Activated CD8-positive, alpha-beta memory T cell treated with anti-CD3 and anti-CD28 coated beads, Interleukin-2, amount 10 ng/mL, durations not matched to agents 7 days and 5 days (primary cell): ENCODE measurements at places on chromosomes 16 and 17.

DNA sequence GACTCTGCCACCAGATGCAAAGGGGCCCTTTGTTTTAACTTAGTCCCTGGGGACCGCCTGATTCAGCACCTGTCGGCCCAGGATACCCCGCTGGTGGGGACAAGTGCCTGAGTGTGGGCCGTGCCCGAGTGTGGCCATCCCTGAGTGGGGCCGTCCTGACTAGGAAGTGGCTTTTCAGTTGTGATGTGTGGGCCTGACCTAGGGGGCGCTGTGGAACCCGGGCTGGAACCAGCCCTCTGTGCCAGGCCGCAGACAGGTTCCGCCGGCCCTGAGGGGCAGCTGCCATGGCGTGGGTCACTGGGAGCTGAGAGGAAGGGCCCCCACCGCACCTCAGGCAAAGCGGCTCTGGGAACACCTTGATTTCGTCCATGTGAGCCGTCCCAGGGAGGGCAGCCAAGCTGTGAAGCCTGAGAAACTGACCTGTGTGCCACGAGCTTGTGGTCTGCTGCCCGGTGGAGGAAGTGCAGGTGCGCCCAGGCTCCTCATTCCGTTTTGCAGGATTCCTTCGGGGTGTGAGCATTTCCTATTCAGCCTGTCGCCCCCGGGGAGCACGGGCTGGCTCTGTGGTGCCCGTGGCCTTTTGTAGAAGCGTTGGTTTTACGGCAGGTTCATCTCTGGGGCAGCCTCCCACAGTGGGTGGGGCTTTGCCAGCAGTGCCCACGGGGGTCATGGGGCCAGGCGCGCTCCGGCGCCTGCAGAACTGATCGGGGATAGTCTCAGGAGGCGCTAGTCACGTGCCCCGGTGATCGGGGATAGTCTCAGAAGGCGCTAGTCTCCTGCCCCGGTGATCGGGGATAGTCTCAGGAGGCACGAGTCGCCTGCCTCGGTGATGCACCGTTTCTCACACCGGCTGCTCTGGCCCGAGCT, 5.3 kb downstream of the RPL13 start:
- H3K36me3 ChIP-seq, result peaks cover 39% of the 10 kb centered on the region
- peak; percentile 68 for DNase-seq
- no peak overlapping the region for H3K27ac ChIP-seq
- H3K4me3 ChIP-seq, result peak overlapping the region; percentile 26
- no peaks in the 10 kb centered on the region for H3K27me3 ChIP-seq
- peaks cover 47% of the 10 kb centered on the region for H3K4me1 ChIP-seq

- no peaks in the 10 kb centered on the region for H3K4me1 ChIP-seq
- no peak for DNase-seq
- no peaks in the 10 kb centered on the region for H3K36me3 ChIP-seq
- H3K27ac ChIP-seq, result no peak overlapping the region
- H3K27me3 ChIP-seq, result no peaks in the 10 kb centered on the region
- no peak overlapping the region for H3K4me3 ChIP-seq
Measured at GRCh38 chr16:63539276-63539675, 1503.0 kb upstream of the CDH8 start.

DNA sequence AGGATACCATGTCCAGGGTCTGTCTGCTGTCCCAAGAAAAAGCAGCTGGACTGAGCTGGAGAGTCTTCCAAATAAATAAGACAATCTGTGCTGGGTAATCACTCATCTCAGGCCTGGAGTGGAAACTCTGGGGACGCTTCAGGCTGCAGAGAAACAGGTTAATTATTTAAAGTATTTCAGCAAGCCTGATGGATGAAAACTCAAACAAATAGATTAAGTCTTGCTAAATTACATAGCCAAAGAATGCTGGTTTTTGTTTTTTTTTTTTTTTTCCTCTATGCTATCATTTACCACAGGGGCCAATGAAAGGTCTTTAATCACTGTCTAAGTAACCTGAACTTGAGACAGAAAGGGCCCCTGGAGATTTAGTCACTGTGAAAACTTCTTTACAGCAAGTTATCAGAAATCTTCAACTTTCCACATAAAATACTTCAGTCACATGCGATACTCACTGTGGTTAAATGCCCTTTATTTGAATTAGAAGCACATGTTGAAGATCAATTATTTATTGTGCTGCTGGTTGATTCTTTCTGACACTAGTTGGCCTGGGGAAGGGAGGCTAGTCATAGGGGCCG, 31.0 kb upstream of the KCNJ2 start:
- peaks cover 16% of the 10 kb centered on the region for H3K27me3 ChIP-seq
- H3K27ac ChIP-seq, result no peak overlapping the region
- H3K4me3 ChIP-seq, result no peak overlapping the region

DNA sequence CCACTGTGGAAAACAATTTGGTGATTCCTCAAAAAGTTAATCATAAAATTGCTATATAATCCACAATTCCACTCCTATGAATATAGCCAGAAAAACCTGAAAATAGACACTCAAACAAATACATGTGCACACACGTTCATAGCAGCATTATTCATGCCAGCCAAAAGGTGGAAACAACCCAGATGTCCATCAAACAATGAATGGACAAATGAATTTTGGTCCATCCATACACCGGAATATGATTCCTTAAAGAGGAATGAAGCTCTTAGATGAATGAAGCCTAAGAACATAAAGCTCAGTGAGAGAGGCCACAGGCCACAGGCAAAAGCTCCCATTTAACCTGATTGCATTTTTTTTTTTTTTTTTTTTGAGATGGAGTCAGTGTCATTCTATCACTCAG, 114.6 kb upstream of the TNRC6C start:
- H3K4me1 ChIP-seq, result peaks cover 40% of the 10 kb centered on the region
- H3K36me3 ChIP-seq, result no peaks in the 10 kb centered on the region
- no peak for DNase-seq
- peak overlapping the region; percentile 87 for H3K27ac ChIP-seq

GRCh38 chr17:17088541-17089525, 46.6 kb downstream of the MPRIP start:
- no peak overlapping the region for H3K4me3 ChIP-seq
- peak overlapping the region; percentile 29 for H3K27ac ChIP-seq
- H3K36me3 ChIP-seq, result peaks cover 5% of the 10 kb centered on the region
- H3K4me1 ChIP-seq, result peaks cover 29% of the 10 kb centered on the region

DNA sequence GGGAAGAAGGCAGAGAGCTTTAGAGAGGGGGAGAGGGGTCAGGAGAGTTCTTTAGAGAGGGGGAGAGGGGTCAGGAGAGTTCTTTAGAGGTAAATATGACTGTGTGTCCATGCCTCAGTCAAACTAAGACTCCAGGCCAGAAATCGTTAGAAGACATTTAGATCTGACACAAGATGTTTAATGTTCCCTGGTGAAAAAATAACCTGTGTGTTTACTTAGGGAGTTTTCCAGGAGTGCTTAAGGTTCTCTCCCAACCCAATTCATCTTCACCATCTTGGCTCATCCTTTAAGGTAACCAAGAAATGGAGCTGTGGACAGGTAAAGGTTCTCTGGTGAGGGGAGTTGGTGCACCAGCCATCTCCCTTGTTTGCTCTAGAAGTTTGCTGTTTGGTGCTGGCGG, 9.8 kb downstream of the CBX4 start:
- no peak overlapping the region for H3K27ac ChIP-seq
- peaks cover 5% of the 10 kb centered on the region for H3K36me3 ChIP-seq
- H3K4me3 ChIP-seq, result no peak overlapping the region
- no peak for DNase-seq
- peaks cover 11% of the 10 kb centered on the region for H3K27me3 ChIP-seq
- peaks cover 18% of the 10 kb centered on the region for H3K4me1 ChIP-seq

GRCh38 chr16:53024045-53024444, 28.7 kb downstream of the CHD9NB start:
- DNase-seq, result no peak
- no peak overlapping the region for H3K27ac ChIP-seq
- no peaks in the 10 kb centered on the region for H3K36me3 ChIP-seq

DNA sequence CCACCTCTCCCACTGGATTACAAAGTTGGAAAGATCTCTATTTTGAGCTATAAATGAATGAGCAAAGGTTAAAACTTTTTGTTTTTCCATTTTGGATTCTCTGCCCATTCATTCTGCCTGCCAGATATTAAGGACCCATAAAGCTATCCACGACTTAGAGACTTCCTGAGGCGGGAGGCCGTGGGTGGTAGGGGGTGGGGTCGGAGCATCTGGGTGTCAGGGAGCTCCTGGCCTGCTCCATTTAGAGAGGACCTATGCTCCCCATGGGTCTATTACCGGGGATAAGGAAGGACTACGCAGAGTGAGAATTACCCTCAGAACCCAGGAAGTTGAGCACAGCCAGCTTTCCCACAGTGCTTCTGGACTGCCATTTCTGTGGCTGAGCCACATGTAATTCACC, 45.8 kb downstream of the MARF1 start:
- no peak overlapping the region for H3K4me3 ChIP-seq
- H3K4me1 ChIP-seq, result peaks cover 8% of the 10 kb centered on the region
- DNase-seq, result no peak
- no peak overlapping the region for H3K27ac ChIP-seq
- peaks cover 47% of the 10 kb centered on the region for H3K36me3 ChIP-seq

DNA sequence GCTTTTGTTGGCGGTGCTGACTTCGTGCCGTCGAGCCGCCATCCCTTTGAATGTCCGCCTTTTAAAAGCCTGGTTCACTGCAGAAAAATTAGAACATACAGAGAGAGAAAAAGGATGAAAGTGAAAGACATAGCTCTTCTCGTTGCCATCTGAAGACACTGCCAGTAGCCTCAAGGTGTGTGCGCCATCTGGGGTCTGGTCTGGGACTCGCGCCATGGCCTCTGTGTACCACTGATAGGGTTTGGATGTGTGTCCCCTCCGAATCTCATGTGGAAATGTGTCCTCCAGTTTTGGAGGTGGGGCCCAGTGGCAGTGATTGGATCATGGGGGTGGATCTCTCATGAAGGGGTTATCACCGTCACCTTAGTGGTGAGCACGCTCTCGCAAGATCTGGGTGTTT, 15.5 kb downstream of the GSE1 start:
- no peaks in the 10 kb centered on the region for H3K27me3 ChIP-seq
- no peak overlapping the region for H3K4me3 ChIP-seq
- H3K4me1 ChIP-seq, result peaks cover 17% of the 10 kb centered on the region
- no peak overlapping the region for H3K27ac ChIP-seq

GRCh38 chr16:89135166-89135565, 36.4 kb upstream of the CDH15 start:
- no peak overlapping the region for H3K4me3 ChIP-seq
- no peak for DNase-seq
- H3K4me1 ChIP-seq, result no peaks in the 10 kb centered on the region
- H3K27me3 ChIP-seq, result no peaks in the 10 kb centered on the region

DNA sequence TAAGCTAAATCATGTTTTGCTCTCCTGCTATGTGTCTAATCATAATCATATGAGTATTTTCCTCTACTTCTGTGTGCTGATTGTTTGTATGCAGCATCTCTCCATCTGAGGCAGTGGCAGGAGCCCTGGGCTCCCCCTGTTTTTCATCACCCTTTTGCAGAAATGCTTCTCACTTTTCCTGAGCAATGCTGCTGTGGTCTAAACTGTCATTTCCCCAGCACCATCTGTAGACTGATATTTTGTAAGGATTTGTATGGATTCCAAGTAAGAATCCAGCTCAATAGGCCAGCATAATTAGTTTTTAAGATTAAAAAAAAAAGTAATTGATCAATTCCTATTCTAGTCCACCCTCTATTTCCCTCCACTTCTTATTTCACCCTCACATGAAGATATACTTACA, 257.0 kb upstream of the CPHXL start:
- no peaks in the 10 kb centered on the region for H3K36me3 ChIP-seq
- H3K4me3 ChIP-seq, result no peak overlapping the region
- H3K27ac ChIP-seq, result no peak overlapping the region
- no peak for DNase-seq

DNA sequence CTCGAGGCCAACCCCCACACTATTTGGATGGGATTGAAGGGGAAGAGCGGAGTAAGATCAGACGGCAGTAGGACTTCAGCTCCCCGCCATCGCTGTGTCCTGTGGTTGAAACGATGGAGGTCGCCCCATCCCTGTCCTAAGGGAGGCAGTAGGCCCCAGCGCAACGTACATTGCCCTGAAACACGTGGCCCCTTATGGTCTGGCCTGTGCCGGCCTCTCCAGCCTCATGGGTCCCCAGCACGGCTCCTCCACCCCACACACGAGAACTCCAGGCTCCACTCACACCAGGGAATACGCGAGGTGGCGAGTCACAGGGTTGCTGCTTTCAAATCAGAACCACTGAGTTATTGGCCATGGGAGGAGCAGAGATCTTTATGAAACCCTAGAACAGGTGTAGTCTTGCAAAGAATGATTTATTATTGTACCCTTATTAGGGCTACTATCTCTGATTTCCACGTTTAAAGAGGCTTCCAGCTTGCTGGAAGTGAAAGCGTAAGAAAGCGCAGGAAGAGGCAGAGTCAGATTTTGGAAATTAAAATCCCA, 669 bp upstream of the DCTPP1 start:
- DNase-seq, result no peak
- no peak overlapping the region for H3K27ac ChIP-seq
- peaks cover 41% of the 10 kb centered on the region for H3K4me1 ChIP-seq
- H3K27me3 ChIP-seq, result no peaks in the 10 kb centered on the region
- no peak overlapping the region for H3K4me3 ChIP-seq

DNA sequence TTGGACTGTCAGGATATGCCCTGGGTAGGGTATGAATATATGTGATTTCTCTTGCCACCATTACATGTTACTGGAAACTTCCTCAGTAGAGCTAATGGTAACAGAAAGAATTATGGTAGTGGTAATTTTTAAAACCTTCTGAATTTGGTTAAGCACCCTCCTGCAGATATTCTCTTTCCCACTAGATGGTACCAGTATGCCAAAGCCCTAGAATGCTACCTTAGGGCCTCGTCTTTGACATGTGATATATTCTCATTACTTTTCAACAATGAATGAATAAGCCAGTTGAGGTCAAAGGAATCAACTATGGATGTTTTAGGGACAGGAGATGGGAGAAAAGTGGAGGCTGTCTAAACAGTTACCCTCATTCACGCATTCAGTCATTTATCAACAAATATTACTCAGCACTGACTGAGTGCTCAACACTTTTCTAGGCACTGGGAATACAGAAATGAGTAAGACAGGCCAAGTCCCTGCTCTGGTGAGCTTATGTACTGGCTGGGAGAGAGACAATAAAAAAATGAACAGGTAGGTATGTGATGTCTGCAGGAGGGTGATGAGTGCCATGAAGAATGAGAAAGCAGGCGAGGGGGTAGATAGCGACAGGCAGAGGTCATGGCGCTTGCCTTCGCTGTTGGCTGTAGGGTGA, 14.7 kb downstream of the CDH13 start:
- H3K36me3 ChIP-seq, result peaks cover 1% of the 10 kb centered on the region
- no peak overlapping the region for H3K4me3 ChIP-seq
- DNase-seq, result no peak
- peak overlapping the region; percentile 50 for H3K27ac ChIP-seq
- H3K27me3 ChIP-seq, result no peaks in the 10 kb centered on the region

DNA sequence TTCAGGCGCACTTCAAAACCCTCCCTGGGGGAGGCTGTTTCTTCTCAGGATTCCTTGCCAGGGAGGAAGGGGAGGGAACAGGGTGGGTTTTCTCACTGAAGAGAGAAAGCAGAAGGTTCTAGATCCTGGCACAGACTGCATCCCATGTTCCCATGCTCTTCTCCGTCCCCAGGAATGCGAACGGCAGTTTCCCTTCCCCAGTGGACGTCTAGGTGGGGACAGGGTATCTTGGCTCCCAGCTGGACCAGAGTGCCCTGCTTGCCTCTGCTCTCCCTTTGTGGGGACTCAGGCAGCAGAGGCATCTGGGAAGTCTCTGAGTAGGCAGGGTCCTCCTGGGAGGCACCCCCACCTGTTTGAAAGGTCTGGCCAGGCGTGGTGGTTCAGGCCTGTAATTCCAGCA, 3.0 kb upstream of the TCF25 start:
- H3K4me3 ChIP-seq, result no peak overlapping the region
- peaks cover 26% of the 10 kb centered on the region for H3K36me3 ChIP-seq
- H3K4me1 ChIP-seq, result peaks cover 21% of the 10 kb centered on the region
- DNase-seq, result no peak

GRCh38 chr16:71867939-71868338, 16.0 kb downstream of the ZNF821 start:
- peaks cover 34% of the 10 kb centered on the region for H3K4me1 ChIP-seq
- DNase-seq, result no peak
- H3K27me3 ChIP-seq, result no peaks in the 10 kb centered on the region
